ENCODE measurements at places on chromosomes 12 and 14.

- no peak overlapping the region for H3K27ac ChIP-seq
- no peak overlapping the region for H3K4me3 ChIP-seq
- no peaks in the 10 kb centered on the region for H3K4me1 ChIP-seq
- H3K27me3 ChIP-seq: no peaks in the 10 kb centered on the region
- H3K36me3 ChIP-seq: no peaks in the 10 kb centered on the region
Observed at GRCh38 chr14:78509516-78509915, 339.3 kb downstream of the NRXN3 start.

DNA sequence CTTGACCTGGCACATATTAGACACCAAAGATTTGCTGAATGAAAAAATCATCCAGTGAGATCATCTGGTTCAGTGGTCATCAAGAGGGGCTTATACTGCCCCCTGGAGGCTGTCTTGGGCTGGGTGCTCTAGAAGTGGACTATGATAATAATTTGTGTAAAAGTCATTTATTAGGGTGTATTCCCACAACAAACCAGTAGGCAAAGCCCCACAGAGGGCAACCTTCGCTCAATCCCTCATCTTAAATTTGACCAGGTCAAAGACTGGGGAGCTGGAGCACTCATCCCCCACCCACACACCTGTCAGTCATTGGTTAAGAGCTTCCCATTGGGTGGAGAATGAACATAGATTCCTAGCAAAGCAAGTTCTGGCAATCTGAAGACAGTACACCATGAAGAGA lies 20.0 kb upstream of the FICD start:
- H3K36me3 ChIP-seq: no peaks in the 10 kb centered on the region
- peak; percentile 51 for DNase-seq
- no peak overlapping the region for H3K4me3 ChIP-seq
- H3K27ac ChIP-seq: no peak overlapping the region
- peaks cover 54% of the 10 kb centered on the region for H3K27me3 ChIP-seq
- H3K4me1 ChIP-seq: no peaks in the 10 kb centered on the region

GRCh38 chr12:20443792-20444191 lies 75.5 kb downstream of the PDE3A start:
- DNase-seq: no peak
- H3K27ac ChIP-seq: no peak overlapping the region
- H3K4me1 ChIP-seq: no peaks in the 10 kb centered on the region

DNA sequence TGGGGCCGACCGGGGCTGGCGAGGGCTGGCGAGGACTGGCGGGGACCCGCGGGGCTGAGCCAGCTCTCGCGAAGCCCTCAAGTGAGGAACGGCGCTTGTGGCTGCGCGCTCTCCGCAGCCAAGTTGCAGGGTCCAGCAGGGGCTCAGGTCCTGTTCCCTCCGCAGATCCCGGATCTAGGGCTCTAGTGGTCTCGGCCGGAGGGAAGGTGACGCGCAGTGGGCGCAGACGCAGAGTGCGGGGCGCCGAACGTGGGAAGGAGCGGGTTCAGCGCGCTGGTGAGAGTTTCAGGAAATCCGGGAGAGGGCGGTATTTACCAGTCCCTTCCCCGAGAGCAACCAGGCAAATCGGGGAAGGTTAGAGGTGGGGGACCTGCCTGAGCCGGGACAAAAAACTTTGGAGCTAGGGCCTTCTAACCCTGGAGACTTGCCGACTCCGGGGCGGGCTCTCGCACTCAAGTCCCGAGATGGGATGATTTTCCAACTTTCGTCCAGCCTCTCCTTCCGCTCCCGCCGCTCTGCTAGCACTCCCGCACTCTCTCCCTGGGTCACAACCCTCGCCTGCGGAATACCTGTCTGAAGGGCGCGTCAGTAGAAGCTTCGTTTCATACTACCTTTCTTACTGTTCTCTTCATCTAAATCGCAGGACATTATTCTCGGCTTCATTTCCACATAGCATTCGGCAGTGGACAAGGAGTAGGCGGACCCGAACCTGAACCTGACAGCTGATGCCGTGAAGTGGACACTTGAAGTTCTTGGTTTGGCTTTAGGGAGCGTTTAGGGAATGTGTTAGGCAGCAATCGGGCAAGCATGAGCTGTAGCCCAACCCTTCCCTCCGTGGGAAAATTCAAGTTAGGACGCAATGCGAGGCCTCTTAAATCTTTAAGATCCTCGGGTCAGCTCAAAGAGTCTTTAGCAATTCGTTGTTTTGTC lies 13.6 kb upstream of the PAX9 start:
- H3K36me3 ChIP-seq: no peaks in the 10 kb centered on the region
- no peak for DNase-seq
- no peaks in the 10 kb centered on the region for H3K4me1 ChIP-seq
- no peak overlapping the region for H3K27ac ChIP-seq

- no peak for DNase-seq
- peaks cover 13% of the 10 kb centered on the region for H3K4me1 ChIP-seq
- no peak overlapping the region for H3K4me3 ChIP-seq
- no peaks in the 10 kb centered on the region for H3K27me3 ChIP-seq
Observed at GRCh38 chr12:62860020-62860419, 74.9 kb downstream of the PPM1H start.
